ENCODE measurements at places on chromosomes 11 and 22.

- DNase-seq, result no peak
These were observed 101.7 kb upstream of the CD82 start for GRCh38 chr11:44463751-44464150.

GRCh38 chr11:64673279-64673678 is 49.7 kb downstream of the NRXN2 start:
- no peak for DNase-seq

DNA sequence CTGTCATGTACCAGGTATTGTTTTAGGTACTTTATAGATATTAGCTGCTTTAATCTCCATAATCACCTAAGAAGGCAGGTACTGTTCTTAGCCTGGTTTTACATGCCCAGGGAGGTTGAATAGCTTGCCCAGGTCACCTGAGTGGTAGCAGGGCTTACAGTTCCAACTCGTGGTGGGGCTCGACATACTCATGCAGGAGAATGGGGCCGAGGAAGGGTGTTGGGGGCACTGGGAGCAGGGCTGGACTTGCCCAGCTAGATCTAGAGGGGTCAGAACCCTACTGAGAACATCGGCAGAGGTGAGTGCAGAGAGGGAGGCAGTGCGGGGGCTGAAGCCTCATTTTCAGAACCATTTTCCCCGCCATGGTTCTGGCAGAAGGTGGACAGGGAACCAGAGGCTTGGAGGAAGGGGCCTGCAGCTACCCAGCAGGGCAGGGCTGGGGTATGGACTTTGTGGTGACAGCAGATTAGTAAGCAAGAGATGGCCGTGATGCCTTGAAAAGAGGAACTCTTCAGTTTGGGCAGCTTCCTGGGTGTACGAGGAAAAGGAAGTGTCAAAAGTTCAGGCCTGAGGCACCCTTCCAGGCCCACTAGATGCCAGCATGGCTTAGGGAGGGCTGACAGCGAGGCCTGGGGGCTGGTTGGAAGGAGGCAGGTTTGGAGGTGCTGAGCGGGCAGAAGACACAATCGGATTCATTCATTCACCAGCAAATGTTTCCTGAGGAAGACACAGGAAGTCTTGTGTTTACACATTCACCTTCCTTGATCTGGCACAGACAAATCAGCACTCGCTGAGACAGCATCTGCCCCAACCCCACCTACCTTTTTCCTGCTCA is 54.7 kb upstream of the LYVE1 start:
- no peak for DNase-seq

- no peak for DNase-seq
These were observed 32.8 kb downstream of the FAM227A start for GRCh38 chr22:38623351-38623750.

DNA sequence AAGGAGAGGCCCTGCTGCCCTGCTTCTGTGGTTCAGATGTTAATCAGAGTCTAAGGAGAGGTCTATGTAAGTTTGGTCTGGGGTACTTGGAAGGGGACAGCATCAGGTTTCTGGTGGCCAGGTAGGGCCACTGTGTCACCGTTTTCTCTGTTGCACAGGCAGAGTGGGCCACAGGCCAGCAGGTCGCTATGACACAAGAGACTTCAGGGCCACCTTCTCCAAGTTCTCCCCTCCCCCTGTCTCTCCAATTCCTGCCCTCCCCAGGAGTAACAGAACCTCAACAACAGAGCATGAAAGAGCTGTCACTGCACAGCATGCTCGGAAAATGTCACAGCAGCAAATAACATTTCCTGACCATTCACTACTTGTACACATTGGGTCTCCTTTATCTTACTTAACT is 58.6 kb downstream of the MPPED2 start:
- no peak for DNase-seq

DNA sequence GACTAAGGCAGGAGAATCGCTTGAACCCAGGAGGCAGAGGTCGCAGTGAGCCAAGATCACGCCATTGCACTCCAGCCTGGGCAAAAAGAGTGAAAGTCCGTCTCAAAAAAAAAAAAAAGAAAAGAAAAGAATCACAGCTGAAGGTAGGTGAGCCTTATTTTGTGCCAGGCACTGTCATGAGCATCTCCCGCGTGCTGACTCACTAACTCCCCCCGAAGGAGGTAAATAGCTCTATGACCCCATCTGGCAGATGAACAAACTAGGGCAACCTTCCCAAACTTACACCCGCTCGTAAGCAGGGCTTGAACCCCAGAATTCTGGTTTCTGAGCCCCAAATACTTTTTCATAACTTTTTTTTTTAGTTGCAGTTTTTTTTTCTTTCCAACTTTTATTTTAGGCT is 60.3 kb downstream of the ANO1 start:
- DNase-seq, result no peak

- no peak for DNase-seq
These were observed 5.5 kb downstream of the CEP57 start for GRCh38 chr11:95795627-95796295.

DNA sequence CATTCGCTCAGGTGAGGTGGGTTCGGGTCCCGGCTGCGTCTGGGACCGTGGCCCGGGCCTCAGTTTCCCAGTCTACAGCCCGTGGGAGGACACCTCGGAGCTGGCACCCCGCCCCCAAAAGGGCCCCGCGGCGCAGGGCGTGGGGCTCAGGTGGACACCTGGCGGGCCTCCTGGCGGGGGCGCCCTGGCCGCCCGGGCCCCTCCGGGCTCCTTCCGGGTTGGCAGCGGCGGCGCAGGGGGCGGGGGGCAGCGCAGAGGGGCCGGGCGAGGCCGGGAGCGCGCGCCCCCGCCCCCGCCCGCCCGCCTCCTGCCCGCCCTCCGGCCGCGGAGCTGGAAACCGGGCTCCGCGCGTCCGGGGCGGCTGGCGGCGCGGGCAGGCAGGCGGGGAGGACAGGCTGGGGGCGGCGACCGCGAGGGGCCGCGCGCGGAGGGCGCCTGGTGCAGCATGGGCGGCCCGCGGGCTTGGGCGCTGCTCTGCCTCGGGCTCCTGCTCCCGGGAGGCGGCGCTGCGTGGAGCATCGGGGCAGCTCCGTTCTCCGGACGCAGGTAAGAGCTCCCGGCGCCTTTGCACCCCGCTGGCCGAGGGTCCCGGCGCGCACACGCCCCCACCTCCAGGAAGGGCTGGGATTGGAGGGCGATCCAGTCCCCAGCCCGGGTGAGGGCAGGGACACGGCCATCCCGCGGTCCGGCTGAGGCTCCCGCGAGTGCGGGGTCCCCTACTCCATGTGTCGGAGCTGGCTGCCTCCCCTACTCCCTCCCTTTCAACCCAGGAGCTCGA is at the start of gene EMID1:
TSS of gene EMID1 (plus strand) at position 303 of the 778 bp plus-strand sequence. CDS start at position 446, 143 bp downstream.
- DNase-seq, result no peak

DNA sequence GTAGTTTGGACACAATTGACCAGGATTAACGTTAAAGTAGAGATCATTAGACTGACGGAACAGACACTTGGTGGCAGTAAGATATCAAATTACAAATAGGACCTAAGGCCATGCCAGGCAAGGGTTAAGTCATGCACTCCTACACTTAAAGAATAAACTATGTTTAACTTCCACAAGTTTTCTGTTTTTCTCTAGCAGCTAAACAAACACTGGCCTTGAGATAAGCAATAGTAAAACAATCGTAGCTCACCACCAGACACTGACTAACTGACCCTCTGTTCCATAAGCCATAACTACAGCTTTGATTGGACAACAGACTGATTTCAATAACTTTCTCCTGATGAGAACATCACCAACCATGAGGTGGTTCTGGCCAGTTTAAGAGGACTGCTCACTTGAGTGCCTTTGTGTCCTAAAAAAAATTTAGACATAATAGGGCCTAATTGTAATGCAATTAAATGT is 2.0 kb upstream of the CEP126 start:
- DNase-seq, result no peak

- no peak for DNase-seq
These were observed 75.2 kb upstream of the TP53I11 start for GRCh38 chr11:45025716-45026492.

GRCh38 chr11:76783294-76783895 is at the start of gene TSKU:
TSS of gene TSKU (plus strand) at chr11:76783356. CDS start at chr11:76795617, 12,261 bp downstream.
- DNase-seq, result no peak

DNA sequence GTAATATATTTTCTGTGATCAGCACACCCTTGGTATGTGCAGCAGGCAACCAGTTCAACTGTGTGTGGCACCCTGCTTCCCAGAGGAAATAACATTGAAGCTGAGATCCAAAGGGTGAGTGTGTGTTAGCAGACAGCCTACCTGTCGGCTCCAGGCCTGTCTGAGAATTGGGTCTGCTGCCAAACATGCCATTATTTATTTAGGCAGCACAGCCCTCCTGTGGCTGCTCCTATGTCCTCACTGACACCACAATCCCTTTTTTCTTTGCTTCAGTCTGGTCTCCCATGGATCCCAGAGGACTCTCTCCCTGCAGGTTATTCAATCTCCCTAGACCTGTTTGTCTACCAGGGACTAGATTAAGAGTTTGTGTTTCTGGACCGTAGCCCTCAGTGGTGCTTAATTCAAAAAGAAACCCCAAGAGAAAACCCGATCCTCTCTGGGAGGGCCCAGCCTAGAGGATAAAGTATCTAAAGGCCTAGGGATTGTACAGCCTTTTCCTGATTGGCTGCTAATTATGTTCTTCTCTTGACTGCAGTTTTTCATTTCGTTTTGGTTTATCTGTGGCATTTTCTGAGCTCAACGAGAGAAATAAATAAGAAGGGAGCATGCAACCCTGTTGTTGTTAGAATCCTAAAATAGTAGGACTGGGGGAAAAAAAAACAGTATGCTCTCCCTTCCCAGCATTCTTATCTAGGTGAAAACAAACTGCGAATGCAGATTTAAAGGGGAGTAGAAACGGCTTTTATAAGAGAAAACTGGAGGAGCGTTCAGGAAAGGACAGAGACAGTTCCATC is 24.1 kb downstream of the KCNE3 start:
- no peak for DNase-seq

DNA sequence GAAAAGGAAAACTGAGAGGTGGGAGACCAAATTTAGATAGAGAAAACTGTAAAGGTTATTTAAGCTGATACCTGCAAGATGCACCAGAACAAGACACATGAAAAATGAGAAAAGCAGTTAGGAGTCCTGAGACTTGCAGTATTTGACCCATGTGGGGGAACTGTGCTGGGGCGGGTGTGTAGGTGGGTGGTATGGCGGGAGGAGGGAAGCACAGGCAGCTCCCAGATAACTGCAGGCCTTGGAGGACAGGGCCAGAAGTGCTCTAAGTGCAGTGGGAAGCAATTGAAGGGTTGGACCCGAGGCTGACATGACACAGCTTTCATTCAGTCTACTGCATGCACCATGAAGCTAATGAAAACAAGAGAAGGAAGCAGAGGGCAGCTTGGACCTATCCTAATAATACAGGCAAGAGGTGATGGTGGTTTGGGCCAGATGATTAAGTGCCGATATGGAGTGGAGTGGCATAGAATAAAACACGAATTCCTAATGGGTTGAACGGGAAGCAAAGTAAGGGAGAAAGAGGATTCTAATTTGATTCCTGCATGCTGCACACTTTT is 48.0 kb upstream of the ANO3 start:
- no peak for DNase-seq

DNA sequence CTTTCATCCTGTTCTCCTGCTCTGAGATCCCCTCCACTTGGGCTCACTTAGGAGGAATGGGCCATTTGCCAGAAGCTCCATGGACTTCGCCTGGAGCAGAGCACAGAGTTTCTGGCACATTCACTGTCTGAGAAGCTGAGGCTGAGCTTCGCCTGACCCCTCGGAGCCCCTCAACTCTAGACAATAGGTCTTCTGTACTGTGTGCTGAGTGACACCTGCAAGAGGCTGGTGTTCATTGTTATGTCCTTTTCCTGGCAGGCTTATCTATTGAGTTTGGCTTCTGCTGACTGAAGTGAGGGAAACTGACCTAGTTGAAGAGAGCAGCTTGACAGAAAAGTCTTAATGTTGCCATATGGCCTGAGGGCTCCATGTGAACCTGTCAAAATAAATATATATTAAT is 124.3 kb downstream of the EHF start:
- no peak for DNase-seq

DNA sequence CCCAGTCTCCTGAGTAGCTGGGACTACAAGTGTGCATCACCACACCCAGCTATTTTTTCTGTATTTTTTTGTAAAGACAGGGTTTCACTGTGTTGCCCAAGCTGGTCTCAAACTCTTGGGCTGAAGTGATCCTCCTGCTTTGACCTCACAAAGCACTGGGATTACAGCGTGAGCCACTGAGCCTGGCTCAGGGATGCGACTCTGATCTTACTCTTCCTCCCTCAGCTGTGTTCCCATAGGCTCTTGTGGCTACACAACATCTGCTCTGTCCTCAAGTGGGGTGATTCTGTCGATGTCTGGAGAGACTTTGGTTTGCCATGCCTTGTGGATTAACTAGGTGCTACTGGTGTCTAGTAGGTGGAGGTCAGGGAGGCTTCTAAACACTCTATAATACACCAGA is 127.0 kb upstream of the SERPIND1 start:
- no peak for DNase-seq

DNA sequence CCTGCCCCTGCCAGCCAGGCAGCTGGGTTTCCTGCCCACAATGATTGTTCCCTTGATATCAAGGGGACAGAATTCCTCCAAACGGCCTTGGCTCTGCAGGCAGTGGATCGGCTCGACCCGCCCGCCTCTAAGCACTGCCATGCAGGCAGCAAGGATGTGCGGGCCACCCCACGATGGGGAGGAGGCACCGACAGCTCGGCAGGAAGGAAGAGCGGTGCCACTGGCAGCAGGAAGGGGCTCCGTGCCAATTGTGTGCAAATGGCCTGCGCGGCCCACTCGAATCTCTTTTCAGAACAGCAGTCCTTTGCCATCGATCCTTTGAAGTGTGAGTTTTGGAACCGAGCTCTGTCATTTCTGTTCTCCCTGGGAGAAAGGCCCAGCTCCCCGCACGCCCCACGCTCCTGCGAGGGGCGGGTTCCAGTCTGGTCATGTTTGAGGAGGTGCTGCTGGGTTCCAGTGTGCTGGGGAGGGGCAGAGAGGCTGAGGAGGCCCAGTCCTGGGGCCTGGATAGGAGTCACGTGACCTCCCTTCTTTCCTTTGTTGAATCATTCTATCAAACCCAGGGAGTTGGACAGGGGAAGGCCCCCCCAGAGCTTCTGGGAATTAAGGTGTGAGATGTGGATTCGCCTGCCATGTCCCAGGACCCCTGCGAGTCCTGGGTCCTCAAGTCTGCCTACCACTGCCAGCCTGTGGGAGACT is 406.0 kb downstream of the CTTN start:
- no peak for DNase-seq

GRCh38 chr11:101521821-101522220 is 62.0 kb downstream of the TRPC6 start:
- DNase-seq, result no peak

GRCh38 chr11:119696378-119697222 is 32.4 kb downstream of the NECTIN1 start:
- no peak for DNase-seq

- DNase-seq, result no peak
These were observed 123.0 kb downstream of the FAM181B start for GRCh38 chr11:82610671-82611070.

DNA sequence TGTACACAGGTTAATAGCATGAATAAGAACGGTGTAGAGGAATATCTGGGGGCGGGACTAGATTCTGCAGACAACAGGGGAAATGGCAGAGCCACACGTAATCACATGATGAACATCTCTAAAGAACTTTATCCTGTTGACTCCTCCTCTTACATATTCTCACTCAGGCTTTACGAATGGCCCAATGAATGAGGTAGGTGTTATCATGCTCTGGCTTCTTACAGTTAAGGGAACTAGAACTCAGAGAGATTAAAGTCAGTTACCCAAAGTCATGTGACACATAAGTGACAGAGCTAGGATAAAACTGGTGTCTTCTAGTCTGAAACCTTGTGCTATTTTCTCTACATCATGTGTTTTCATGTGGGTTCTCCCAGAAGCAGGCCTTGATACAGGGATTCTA is 49.0 kb upstream of the BMAL1 start:
- no peak for DNase-seq

- DNase-seq, result no peak
These were observed 6.5 kb downstream of the MAPK8IP2 start for GRCh38 chr22:50606946-50607658.

GRCh38 chr11:87463486-87464102 is 425.9 kb downstream of the TMEM135 start:
- DNase-seq, result no peak
